ENCODE measurements at places on chromosomes 12 and 14.

DNA sequence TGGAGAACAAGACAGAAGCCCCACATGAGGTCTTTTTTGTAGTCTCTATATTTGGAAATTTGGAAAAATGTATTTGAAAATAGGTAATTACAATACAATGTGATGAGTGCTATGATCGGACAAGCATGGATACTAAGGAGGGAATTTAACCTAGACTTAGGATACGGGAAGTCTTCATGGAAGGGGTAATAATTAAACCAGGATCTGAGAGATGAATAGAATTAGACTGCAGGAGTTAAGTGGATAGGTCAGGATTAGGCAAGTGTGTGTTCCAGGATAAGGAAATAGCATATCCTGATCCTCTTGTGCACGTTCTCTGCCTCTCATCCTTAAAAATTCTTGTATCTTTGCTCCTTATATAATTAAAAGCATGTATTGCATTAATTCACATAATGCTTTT, 223.3 kb upstream of the PRICKLE1 start:
- DNase-seq, result no peak

GRCh38 chr12:23847857-23848256, 101.6 kb downstream of the SOX5 start:
- DNase-seq, result no peak

- DNase-seq, result no peak
Measured at GRCh38 chr14:20434701-20435581, 1.0 kb downstream of the KLHL33 start.

- DNase-seq, result no peak
Measured at GRCh38 chr12:76084863-76085519, 506 bp upstream of the NAP1L1 start.

- no peak for DNase-seq
Measured at GRCh38 chr12:114916541-114916940, 232.6 kb upstream of the TBX3 start.

GRCh38 chr14:59314953-59315599, 126.6 kb downstream of the DAAM1 start:
- no peak for DNase-seq

DNA sequence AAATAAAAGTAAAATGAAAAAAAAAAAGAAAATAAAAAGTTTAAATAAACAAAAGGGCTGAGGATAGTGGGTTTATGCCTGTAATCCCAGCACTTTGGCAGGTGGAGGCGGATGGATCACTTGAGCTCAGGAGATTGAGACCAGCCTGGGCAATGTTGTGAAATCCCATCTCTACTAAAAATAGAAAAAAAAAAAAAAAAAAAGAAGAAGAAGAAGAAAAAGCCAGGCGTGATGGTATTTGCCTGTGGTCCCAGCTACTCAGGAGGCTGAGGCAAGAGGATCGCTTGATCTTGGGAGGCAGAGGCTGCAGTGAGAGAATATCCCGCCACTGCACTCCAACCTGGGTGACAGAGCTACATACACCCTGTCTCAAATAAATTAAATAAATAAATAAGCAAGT, 3.9 kb downstream of the TAOK3 start:
- DNase-seq, result no peak

GRCh38 chr14:94363151-94363624, 25.2 kb downstream of the SERPINA1 start:
- no peak for DNase-seq

DNA sequence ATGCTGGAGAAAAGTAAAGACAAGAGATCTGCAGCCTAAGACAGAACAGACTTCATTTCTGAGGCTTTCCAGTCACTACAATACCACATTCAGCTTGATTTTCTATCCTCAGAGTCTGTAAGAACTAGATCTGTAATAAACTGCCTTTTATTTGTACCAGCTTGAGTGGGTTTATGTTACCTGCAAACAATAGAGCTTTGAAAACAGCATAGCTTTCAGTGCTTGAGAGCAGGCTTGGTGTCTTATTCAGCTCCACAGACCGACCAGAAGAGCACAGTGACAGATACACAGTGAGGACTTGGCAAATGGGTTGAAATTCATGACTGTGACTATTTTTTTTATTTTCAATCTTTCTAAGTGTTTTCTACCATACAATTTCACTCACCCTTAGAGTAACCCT, 207.8 kb upstream of the OTX2 start:
- DNase-seq, result no peak

DNA sequence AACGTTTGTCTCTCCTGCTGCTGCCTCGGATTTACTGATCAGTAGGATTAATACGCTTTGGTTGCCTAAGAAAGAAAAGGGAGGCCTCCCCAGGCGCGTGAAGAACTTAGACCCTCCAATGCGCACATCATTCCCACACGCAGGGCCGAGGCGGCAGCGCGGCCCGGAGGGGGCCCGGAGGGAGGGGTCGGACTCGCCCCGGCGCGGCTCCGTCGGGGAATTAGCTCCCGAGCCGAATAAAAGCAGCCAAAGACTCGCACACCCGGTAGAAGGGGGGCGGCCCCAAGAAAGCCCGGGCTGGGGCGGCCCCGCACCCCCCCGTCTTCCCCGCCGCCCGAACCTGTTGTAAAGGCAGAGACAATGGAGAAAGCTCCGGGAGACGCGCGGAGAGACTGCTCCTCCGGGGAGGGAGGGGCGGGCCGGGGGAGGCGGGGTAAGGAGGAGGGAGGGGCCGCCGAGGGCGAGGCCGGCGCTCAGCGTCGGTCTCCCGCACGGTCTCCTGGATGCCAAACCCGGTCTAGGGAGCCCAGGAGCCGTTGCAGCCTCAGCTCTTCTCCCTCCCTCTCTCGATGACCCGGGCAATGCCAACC, at the start of gene NELL2:
NELL2 (minus strand) TSS at position 362 of the 590 bp plus-strand sequence. CDS start 446 bp downstream, outside the sequence.
- peak; percentile 56 for DNase-seq

GRCh38 chr12:123895451-123895850, 77.2 kb downstream of the CCDC92 start:
- no peak for DNase-seq

GRCh38 chr14:94387051-94388026, 1.1 kb downstream of the SERPINA1 start:
- DNase-seq, result no peak

DNA sequence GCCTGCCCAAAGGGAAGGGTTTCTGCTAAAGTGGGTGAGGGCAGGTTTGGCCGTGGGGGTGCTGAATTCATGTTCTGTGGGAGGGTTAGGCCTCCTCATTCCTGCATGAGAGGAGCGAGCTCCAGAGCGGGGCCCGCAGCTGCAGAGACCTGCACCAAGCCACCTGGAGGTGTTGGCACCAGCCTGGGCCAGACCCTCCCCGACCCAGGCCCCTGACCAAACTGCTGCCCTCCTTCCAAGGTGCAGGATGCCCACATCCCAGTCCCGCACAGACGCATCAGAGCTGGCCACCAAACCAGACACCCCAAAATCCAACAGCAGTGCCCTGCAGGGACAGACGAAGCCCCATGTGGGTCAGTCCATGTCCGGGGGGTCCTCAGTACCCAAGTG, 10.6 kb downstream of the ADSS1 start:
- no peak for DNase-seq

- DNase-seq, result no peak
Measured at GRCh38 chr12:111867531-111867930, 25.5 kb downstream of the MAPKAPK5 start.

DNA sequence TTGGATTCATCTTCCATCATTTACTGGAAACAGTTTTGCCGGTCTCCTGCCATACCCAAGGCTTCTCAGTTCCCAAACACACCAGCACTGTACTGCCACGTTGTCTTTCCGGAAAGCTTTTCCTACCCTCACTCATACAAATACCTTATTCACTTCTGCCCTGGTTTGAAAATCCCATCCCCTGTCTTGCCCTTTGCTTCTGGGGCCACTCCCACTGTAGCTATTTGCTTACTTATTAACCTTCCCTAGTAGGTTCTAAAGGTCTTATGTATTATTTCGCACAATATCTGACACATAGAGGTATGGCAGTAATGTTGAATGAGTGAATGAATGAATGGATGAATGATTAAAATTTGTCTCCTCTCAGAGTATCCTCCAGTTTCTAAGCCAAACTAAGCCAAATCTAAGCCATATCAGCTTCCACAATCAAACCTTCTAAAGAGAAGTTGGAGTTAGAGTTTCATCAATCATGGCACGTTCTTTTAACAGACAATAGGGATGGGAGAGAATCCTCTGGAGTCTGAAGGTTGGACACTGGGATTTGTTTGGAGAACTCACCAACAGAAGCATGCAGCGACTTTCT, 18.6 kb downstream of the TSPAN8 start:
- DNase-seq, result no peak

DNA sequence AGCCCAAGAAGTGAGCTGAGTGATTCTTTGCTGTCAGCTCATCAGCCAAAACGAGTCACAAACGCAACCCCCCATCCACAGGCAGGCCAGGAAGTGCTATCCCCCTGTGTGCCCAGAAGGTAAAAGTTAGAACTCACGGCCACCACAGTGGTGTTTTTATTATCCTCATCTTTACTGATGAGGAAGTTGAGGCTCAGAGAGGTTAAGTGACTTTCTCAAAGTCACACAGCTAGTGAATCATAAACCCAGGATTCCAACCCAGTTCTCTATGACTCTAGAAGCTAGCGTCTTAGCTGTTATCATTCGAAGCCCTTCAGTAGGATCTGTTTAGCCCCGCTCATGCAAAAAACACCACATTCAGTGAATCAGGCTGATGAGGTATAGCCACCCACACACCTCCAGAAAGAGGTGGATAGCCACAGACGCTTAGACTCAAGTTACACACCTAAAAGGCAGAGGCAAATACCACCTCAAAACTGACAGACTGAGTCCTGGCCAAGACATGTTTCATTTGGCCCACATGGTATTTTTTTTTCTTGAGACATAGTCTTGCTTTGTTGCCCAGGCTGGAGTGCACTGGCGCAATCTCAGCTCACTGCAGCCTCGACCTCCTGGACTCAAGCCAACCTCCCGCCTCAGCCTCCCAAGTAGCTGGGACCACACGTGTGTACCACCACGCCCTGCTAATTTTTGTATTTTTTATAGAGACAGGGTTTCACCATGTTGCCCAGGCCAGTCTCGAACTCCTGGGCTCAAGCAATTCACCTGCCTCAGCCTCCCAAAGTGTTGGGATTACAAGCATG, 100.7 kb downstream of the SCARB1 start:
- DNase-seq, result no peak

GRCh38 chr12:90589956-90590355, 365.0 kb downstream of the CCER1 start:
- no peak for DNase-seq

- DNase-seq, result no peak
Measured at GRCh38 chr12:76024102-76024781, 7.3 kb downstream of the PHLDA1 start.

DNA sequence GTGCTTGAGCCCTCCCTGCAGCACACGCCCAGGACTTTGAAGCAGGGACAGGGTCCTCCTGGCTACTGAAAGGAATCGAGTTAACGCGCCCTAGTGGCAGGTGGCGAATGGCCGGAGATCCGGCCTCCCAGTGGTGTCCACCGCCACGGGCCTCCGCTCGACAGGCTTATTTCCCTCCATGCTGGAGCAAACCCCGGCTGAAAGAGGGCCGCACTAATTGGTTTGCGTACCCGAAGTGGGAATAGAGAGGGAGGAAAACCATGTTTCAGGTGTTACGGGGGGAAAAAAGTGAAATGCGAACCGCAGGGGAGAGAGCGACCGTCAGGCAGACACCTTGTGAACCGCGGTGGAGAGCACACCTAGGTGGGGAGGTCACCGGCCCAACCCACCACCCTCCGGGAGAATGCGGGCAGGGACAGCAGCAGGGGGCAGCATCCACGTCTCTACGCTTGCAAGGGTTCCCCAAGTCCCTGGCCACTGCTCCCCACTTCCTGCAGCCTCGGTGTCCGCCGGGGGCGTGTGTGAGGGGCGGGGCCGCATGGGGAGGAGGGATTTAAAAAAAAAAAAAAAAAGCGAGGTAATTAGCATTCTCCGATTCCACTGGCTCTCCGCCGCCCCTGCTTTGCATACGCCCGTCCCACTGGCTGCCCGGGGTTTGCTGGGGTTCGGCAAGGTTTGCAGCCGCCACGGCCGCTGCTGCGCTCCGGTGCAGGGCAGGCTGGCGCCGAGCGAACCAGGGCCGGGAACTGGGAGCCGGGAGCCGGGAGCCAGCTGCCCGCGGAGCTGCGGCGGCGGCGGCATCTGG, 224.6 kb upstream of the CRY1 start:
- peak; percentile 82 for DNase-seq

GRCh38 chr12:1723721-1724120, 32.9 kb downstream of the ADIPOR2 start:
- no peak for DNase-seq

GRCh38 chr14:67232066-67232465, 9.2 kb upstream of the PALS1 start:
- DNase-seq, result no peak

GRCh38 chr14:102283631-102284129, 21.3 kb downstream of the MOK start:
- no peak for DNase-seq

DNA sequence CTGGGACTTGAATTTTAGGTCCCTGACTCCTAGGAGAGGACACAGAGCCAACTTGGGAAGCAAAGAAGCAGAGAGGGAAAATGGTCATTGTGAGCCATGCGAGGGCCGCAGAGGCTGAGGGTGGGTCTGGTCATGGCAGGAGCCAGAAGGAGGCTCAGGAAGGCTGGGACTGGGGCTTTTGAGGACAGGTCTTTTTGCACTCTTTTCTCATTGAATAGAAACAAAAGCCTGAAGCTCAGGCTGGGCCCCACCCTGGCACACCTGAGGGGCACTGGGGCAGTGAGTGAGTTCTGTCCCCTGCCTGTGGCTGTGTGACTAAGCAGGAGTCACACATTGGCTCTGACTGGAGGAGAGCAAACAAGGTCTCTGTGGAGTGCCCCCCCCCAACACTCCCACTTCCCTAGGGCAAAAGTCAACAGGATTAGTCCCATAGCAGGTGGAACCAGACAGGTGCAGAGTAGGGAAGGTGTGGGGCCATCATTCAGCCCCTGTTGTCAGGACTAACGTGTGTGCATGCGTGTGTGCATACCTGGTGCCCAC, 2.8 kb downstream of the KRT7 start:
- DNase-seq, result no peak

GRCh38 chr12:106265116-106265515, 17.3 kb upstream of the CKAP4 start:
- no peak for DNase-seq

GRCh38 chr14:90546767-90547166, 149.9 kb downstream of the CALM1 start:
- DNase-seq, result no peak

GRCh38 chr14:39853441-39853840, 421.2 kb upstream of the FBXO33 start:
- no peak for DNase-seq

DNA sequence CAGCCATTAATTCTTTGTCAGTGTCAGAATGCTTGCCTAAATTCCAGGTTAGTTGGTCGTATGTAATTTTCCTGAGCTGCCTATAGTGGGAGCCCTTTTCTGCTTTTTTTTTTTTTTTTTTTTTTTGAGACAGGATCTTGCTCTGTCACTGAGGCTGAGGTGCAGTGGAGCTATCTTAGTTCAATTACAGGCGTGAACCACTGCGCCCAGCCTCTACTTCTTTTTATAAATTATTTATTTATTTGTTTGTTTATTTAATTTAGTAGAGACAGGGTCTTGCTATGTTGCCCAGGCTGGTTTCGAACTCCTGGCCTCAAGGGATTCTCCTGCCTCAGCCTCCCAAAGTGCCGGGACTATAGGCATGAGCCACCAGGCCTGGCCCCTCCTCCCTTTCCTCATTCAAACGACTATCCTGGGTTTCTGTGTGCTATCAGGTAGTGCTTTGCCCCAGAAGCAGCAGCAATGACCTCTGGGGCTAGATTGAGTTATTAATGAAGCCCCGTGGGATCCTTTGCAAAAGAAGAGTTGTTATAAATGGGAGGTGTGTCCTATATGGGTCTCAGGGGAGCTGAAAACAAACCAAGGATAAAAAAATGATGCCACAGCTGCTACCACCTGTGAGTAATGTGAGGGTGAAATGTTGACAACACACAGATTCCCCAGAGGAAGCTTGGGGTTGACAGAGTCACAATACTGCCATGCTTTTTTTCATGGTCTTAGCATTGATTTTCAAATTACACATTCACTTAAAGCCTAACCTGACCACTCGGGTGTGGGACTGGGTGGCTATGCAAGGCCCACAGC, 34.6 kb upstream of the NFKBIA start:
- DNase-seq, result peak; percentile 30
